NB4 (cell line): ENCODE measurements at places on chromosomes 1 and 21.
A peak's percentile ranks its signal among the peaks of the same experiment; 100 is the strongest.

- no peak for DNase-seq
These were observed 77.6 kb upstream of the IFFO2 start for GRCh38 chr1:19033926-19034680.

- peak; percentile 31 for DNase-seq
These were observed 1.1 kb downstream of the CHML start for GRCh38 chr1:241638909-241639622.

GRCh38 chr1:163120372-163120771, 51.2 kb downstream of the RGS4 start:
- no peak for DNase-seq

- DNase-seq: peak; percentile 28
These were observed 1.0 kb downstream of the TMEM201 start for GRCh38 chr1:9589719-9590157.

DNA sequence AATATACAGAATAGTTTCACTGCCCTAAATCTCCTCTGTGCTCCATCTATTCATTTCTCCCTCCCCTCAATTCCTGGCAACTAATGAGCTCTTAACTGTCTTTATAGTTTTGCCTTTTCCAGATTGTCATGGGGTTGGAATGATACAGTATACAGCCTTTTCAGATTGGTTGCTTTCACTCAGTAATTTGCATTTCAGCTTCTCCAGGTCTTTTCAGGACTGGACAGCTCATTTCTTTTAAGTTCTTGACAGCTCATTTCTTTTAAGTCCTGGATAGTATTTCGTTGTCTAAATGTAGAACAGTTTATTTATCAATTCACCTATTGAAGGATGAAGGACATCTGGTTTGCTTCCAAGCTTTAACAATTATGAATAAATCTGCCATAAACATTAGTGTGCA, 22.6 kb downstream of the KRTAP21-3 start:
- DNase-seq: no peak

GRCh38 chr1:227949954-227950734, 2.4 kb upstream of the WNT9A start:
- DNase-seq: no peak

GRCh38 chr1:177783051-177783450, 186.8 kb downstream of the SEC16B start:
- DNase-seq: peak; percentile 21

GRCh38 chr1:92554216-92554615, 67.5 kb upstream of the GFI1 start:
- no peak for DNase-seq

DNA sequence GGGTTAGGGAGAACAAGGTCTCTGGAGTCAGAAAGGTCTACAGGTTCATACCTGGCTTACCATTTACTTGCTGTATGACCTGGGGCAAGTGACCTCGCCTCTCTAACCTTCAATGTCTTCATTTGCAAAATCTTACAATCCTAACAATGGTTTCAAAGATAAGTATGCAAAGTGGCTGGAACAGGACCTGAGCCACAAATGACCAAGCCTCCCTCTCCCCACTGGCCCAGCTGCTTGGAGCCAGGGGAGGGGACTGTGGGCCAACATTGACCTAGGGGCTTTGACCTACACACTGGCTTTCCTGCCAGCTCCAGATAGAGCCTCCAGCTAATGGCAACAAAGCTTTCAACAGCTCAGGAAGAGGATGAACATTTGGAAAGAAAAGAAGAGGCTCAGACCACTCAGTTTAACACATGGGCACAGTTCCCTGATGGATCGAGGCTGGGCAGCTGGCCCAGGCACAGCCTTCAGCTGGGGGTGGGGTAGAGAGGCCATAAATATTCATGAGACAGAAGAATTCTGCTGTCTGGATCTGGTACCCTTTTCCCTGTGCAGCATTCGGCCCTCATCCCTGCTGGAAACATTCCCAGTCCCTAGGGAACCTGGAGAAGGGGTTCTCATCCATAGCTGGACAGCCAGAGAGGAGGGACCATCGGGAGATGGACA, 12.9 kb downstream of the PTAFR start:
- DNase-seq: no peak

GRCh38 chr21:14687268-14687625, 141.1 kb upstream of the SAMSN1 start:
- DNase-seq: peak; percentile 69

DNA sequence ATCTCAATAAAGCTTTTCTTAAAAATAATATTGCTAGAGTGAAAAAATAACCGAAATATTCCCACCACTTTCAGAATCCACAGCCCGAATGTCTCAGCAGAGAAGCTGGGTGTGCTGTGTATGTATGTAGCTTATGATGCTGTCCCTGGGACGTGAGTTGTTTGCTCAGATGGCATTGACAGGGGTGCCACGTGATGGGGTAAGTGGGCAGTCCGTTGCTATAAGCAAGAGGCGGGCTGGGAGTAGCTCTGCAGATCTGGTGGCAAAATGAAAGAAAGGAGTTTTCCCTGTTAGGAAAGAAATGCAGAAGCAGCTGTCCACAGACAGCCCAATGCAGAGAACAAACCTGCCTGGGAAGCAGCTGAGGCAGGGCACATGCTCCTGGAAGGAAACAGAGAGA, 3.8 kb upstream of the FAM20B start:
- no peak for DNase-seq

DNA sequence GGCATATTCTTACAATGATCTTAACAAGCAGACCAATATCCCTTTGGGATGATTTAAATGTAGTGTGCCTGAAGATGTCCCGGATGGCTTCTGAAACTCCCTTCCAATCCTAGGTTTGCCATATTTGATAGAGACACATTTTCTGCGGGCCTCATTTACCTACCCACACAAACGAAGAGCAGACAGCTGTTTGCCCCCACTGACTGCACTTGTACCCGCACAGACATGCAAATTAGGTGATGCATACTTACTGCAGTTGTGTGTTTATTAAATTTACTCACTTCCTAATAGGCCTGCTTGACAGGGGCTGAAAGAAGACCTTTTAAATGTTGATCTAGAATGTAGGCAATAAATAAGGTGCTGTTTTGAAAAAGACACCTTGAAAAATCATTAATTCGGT, 257.9 kb upstream of the RRP15 start:
- no peak for DNase-seq

DNA sequence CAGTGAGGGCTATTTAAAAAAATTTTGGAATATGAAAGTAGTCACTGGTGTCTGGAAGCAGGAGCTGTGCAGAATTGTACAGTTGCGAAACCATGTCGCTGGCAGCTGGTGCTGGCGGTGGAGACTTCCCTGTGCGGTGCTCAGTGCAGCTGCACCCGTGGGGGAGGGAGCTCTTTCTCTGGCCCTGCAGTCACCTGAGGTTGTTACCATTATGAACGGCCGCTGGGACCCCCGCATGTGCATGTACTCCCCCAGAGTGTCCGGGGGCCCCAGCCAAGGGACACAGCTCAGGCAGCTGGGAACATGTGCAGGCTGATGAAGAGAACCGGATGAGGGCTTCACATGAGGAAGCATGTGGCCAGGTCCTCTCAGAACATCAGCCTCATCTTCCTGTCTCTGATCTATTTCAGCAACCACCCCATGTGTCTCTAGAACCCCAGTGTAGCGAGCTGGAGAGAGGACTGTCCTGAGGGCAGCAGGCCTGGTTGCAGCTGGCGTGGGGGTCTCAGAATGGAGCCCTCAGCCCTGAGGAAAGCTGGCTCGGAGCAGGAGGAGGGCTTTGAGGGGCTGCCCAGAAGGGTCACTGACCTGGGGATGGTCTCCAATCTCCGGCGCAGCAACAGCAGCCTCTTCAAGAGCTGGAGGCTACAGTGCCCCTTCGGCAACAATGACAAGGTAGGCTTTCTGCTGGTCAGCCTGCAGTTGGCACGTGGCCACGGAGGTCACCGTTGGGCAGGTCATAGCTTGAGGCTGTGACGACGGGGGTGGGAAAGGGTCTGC, at the start of gene TRPM2:
Gene TRPM2 (plus strand): TSS at position 431 of the 780 bp plus-strand sequence. CDS start 80 bp downstream, at position 511.
- DNase-seq: peak; percentile 97

DNA sequence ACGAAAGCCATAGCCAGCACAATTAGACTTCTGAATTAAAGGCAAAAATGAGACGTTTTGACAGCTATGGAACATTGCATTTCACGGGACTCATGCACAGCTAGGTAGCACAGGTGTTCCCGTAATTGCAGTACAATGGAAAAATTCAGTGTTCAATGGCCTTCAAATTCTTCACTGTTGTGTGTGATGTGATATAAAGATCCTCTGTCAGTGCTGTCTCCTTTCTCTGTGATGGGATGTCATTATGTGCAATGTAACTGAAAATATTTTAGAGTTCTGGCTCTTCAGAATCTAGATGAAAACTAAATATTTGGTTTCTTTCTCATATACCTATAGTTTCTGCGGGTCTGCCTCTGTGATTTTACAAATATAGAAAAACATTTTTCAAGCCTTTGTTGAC, 1599.7 kb downstream of the MRPL39 start:
- no peak for DNase-seq

DNA sequence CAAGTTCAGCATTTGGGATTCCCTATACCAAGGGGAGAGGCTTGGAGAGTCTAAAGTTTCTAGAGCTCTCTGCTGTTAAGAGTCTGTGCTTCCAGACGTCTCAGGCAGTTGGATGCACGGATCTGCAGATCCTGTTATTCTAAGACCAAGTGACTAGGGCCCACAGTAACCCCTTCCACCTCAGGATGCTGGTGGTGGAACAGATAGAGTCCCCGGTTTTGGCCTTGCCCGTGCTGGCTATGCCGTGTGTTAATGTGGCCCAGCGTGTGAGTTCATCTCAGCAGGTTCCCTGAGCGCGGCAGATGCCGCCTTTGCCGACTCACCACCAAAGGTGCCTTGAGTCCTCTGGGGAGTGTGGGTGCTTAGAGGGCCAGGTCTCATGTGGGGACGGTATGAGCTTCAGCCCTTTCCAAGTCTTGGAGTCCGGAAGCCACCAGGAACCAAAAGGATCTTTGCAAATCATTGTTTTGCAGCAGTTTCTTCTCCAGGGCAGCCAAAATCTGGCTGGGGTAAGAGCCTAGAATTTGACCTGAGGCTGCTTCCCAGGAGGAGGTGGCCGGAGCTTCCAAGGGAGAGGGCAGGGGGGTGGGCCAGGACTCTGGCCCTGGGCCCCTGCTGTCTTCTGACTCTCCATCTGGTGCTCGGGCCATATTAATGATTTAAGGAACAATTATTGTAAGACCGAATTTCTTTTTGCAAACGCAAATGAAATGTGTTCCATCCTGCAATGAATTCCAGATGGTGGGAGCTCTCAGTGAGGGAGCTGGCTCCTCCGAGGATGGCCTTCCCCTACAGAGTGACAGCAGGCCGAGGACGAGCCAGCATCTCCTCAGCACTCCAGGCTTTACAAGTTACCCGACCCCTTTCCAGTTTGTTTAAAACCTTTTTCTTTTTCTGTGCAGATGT, 205.7 kb downstream of the FOXD2 start:
- no peak for DNase-seq
